Left cardiac atrium (tissue), 4 donors: ENCODE measurements at places on chromosomes 12 and 14. TPM values are rescaled to one million over a fixed set of nuclear protein-coding genes. Genes with fewer than 3 reads are reported as not detected.

DNA sequence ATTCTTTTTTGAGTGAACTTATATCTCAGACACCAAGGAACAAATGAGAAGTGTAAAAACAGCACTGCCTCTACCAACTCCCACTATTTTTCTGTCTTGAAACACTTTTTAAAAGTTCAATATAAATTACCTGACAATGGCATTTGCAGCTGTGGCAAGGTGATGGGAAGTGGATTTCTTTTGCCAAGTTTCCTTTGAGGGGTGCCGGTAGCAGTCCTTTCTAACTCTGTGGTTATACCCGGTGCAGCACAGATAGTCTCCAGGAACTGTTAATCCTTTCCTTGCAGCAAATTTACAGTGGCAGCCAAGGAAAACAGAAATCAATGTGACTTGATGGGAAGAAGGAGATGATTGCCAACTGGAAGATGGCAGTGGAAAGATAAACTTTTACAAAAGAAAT is 243.7 kb downstream of the BCAT1 start:
- no peak for DNase-seq

DNA sequence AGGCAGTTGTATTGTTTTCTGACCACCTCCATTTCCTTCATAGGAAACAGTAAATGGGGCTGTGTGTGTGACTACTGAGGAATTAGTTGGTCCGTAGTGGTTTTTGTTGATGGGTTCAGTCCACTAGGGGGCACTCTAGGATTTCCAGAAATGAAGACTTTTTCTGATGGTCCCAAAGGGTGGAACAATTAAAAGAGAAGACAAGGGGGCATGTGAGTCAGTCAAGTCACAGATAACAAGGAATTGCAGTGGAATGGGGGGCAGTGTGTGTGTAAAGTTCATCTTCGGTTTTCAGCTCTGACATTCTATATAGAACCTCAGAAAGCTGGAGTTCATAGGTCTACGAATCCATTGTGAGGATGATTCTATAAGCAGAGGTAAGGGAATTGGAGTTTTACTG is 186.6 kb upstream of the OR4E1 start:
- no peak for DNase-seq

DNA sequence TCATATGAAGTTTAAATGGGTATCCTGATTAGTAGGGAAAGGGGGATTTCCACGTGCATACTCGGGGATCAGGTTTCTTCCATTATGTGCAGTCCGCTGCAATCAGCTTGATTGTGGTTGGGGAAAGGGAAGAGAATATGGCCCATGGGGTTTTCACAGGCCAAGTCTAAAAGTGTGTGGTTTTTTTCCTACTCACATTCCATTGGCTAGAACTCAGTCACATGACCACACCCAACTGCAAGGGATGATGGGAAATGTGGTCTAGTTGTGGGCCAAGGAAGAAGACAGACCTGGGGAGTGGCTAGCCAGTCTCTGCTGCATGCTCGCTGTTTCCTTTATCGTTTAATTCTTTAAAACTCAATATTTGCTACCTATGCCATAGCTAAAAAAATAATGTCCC is 105.1 kb downstream of the PRIMA1 start:
- no peak for DNase-seq

The INSM2 gene
- not detected for total RNA-seq

The PTPRQ gene
- 9.8 TPM for total RNA-seq
